ENCODE measurements at places on chromosomes 13 and 19. TPM values are rescaled to one million over a fixed set of nuclear protein-coding genes. Genes with fewer than 3 reads are reported as not detected.

Gene CEACAM3
- total RNA-seq = not detected

Gene SLC7A9
- 0.39 TPM for total RNA-seq

Gene PSG7
- total RNA-seq = 0.76 TPM

Gene APC2
- 0.22 TPM for total RNA-seq

Gene STOML3
- not detected for total RNA-seq

Gene FGF9
- not detected for total RNA-seq

Gene CADM4
- total RNA-seq = 0.54 TPM

Measured in placental epithelial cell (primary cell).